ENCODE measurements at places on chromosomes 4 and X.
A peak's percentile ranks its signal among the peaks of the same experiment; 100 is the strongest.

DNA sequence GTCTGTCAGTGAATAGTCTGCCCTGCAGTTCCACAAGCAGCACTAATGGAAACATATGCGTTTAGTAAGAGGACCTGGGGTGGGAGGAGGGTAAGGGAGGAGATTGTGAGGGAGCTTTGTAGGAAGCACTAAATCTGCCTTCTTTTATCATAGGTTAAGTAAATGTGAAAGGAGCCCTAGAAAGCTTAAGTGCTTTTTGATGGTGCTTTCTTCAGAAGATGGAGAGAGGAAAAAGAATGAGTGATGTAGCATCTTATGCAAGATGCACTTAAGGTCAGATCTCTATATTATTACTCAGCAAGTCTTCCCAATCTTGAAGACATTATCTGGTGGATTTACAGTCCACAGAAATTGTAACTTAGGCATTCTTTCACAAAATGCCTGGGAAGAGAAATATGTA, 322.7 kb downstream of the PDHA2 start:
- no peak for DNase-seq

DNA sequence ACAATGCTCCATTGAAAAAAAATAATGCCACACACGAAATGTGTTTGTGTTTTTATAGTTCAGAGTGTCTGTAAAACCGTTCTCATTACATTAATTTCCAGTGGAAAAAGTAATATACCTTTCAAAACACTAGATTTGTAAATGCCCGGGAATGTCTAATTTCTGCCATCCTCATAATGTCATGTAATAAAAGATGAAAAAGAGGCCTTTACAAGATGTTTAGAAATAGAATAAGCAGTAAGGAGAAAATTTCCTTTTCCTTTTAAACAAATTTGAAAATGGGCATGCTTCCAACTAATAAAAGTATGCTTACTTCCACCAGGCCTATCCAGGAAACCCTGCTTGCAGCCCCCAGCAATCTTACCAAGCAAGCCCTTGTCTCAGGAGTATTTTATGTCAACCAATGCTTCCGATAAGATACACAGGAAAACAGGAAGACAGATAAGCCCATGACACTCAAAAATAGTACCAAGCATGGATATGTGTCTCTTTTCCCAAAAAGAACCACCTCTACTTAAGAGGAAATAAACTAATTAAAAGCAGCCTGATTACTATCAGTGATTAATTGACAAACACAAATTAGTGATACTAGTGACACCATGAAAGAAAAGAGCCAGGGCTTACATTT, 894.7 kb upstream of the INTU start:
- DNase-seq, result no peak

- peak; percentile 18 for DNase-seq
These were observed 404.0 kb upstream of the F9 start for GRCh38 chrX:139126493-139126892.

DNA sequence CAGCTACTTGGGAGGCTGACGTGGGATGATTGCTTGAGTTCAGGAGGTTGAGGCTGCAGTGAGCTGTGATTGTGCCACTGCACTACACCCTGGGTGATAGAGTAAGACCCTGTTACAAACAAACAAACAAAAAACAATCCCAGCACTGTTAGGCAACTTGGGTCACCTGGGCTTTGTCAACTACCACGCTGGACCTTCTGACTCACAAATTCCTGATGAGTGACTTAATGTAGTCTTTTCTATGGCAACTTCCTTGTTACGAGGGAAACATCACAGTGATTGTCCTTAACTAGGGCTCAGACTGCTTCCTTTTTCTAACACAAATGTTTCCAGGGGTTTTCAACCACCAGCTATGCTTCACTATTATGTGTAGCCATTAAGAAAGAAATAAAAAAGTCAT, 128.8 kb upstream of the GPC4 start:
- DNase-seq, result no peak

DNA sequence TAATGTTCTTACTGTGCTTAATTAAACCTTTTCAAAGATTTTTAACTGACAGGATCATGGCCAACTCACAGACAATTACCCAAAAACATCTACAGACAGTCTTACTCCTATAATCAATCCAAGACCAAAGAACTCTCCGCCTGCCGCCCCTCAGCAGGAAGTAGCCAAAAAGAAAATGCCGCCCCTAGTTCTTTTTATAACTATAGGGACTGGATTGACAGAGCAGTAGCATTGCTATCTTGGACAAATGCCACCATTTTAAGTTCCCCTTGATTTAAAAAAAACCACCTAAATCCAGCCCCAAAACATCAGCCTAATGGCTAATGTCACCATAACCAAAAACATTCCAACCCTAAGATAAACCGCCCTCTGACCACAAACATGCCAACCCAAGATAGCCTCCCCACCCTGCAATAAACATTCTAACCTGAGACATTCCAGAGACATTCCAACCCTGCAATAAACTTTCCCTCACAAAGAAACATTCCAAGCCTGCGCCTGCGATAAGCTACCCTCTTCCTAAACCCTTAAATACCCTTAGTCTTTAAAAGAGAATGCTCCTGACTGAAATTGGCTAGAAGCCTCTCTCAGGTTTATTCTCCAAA, 77.0 kb downstream of the COQ2 start:
- DNase-seq, result no peak

- DNase-seq, result no peak
These were observed 43.4 kb downstream of the GABRB1 start for GRCh38 chr4:47074816-47075215.

- DNase-seq, result no peak
These were observed 985.8 kb downstream of the TRAM1L1 start for GRCh38 chr4:116099596-116099995.

DNA sequence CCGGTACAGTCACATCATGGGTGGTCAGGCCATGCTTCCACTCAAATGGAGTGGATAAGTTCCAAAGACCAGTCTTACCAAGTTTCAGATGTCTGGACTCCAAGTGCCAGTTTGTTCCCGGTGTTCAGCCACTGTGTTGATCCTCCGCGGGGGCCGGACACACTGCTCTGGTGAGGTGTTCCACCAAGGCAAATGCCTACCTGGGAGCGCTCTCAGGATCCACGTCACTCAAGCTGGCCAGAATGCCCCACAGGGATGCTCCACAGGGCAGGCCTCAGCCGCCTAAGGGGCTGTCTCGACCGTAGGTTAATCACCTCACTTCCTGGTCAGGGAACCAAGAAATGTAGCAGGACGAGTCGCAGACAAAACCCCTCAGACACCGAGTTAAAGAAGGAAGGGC, 258.0 kb upstream of the GRID2 start:
- no peak for DNase-seq

- no peak for DNase-seq
These were observed 133.3 kb upstream of the SFRP2 start for GRCh38 chr4:153922148-153922547.

GRCh38 chr4:84957514-84958420, 8.7 kb downstream of the WDFY3 start:
- no peak for DNase-seq

- DNase-seq, result no peak
These were observed 19.1 kb upstream of the ARSJ start for GRCh38 chr4:113998531-113998930.

DNA sequence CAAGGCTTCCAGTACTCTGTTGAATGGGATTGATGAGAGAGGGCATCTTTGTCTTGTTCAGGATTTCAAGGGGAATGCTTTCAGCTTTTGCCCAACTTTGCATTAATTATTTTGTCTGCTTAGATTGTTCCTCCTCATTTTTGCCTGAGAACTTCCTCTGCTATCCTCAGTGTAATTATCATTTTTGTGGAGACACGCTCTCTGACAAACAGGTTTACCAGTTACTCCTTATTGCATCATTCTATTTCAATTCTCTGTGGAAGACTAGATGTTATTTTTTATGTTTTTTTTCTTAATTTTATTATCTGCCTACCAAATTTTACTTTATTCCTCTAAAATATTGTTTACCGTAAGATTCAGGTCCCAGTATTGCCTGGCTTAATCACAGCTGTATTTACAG, 349.2 kb downstream of the ADGRL3 start:
- no peak for DNase-seq

GRCh38 chr4:94403751-94404150, 48.0 kb upstream of the PDLIM5 start:
- no peak for DNase-seq

DNA sequence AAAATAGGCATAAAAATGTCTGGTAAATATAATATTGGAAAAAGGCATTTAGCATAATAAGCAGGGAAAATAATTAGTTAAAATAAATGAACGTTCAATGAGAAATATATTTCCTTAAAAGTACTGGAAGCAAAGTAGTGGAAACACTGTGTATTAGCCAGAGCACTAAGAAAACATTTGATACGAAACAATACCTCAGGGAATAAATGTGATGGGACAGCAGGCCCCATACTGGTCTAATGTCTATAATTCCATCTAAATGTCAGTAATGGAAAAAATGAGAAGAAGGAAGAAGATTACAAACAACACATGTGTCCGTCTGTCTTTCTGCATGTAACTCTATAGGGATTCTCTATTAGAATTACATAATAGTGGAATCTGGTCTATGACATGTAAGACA, 79.0 kb downstream of the PDE5A start:
- DNase-seq, result no peak

- no peak for DNase-seq
These were observed 11.0 kb downstream of the CUL4B start for GRCh38 chrX:120549483-120550452.

- no peak for DNase-seq
These were observed 33.8 kb upstream of the FGFR3 start for GRCh38 chr4:1759170-1759817.

DNA sequence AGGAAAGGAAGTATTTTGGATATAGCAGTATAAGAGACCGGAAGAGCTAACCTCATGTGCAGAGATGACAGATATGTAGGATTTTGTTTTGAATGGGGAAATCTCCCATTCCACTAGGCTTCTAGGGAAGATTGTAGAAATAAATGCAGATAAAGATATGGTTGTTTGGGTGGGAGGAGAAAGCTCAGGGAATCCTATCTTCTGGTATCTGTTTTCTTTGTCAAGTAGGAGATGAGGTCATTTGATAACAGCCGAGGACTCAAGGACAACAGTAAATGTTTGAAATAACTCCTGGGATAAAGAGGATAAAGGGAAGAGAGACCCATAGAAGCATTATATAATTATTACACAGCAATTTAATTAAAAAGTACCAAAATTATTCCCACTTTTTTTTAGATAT, 24.7 kb upstream of the ZMAT1 start:
- no peak for DNase-seq

DNA sequence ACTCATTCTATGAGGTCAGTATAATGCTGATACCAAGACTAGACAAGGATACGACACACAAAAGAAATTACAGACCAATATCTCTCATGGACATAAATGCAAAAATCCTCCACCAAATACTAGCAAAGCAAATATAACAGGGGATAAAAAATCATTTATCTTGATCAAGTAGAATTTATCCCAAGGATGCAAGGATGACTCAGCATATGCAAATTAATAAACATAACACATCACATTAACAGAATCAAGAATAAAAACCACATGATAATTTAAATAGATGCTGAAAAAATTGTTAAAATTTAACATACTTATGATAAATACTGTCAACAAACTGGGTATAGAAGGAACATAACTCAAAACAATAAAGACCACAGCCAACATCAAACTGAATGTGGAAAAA, 69.4 kb upstream of the GABRA2 start:
- DNase-seq, result no peak

GRCh38 chrX:150574559-150575418, 6.4 kb downstream of the MTM1 start:
- DNase-seq, result no peak

DNA sequence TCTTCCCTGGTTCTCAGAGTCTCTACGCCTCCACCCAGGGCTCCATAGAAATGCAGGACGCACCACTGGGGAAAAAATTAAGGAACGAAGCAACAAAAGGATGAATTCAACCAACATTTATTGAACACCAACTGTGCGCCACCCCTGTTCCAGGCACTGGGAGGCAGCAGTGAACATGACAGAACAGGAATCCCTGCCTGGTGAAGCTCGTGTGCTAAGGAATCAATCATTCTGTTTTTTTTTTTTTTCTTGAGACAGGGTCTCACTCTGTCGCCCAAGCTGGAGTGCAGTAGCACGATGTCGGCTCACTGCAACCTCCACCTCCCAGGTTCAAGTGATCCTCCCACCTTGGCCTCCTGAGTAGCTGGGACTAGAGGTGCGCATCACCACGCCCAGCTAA, 1.9 kb upstream of the FTSJ1 start:
- DNase-seq, result no peak

GRCh38 chr4:182884040-182884439, 33.1 kb downstream of the DCTD start:
- no peak for DNase-seq

DNA sequence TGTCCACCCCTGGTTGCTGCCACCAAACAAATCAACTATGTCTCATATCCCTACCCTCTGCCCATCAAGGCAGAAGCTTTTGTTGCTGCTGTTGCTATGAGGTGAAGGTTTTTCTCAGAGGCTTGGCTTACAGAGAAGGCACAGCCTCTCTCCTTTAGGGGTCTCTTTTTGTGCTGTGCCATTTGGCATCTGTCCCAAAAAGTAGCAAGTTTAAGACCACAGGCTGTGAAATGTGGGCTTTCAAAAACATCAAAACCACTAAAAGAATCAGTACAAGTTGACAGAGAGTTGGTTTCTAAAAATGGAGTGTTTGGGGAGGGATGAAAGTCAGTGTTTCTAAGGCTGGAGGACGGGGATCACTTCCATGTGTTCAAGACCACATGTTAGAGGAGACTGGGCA, 634.9 kb downstream of the BCOR start:
- no peak for DNase-seq

DNA sequence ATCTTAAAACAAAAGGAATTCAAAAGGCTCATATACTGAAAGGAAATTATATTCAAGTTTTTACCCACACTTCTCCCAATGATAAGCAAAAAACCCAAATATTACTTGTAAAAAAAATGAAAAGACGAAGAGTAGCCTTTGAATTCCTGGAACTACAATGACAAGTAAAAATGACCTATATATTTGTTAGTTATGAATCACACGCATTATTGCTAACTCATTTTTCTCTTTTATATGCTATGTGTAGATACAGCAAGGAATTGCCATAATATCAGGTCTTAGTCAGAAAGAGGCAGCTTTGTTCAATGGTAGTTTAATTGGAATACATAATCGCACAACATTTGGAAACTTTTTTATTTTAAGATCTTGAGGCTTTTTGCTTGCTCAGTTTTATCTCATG, 22.7 kb upstream of the ASB5 start:
- DNase-seq, result no peak

GRCh38 chr4:142886566-142886965, 40.5 kb upstream of the INPP4B start:
- DNase-seq, result no peak

DNA sequence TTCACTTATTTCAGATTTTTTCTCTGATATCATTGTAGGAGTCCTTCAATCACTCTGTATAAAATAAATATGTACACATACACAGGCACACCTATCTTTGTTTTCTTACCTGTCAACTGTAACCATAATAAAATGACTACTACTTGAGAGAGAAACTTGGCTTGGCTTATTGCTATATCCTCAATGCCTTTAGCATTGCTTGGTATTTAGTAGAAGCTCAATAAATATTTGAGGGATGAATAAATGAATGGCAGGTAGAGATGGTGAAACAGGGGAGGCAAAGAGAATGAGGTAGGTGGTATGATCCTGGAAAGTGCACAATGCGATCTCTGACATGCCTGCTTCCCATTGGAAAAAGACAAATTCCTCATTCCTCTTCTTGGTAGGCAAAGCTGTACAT, 21.8 kb upstream of the CXCL6 start:
- no peak for DNase-seq

Data from GDM1 (cell line).